ENCODE measurements at places on chromosomes 4 and X.

GRCh38 chrX:133575501-133576136 is 160.3 kb upstream of the GPC4 start:
- no peak for DNase-seq

DNA sequence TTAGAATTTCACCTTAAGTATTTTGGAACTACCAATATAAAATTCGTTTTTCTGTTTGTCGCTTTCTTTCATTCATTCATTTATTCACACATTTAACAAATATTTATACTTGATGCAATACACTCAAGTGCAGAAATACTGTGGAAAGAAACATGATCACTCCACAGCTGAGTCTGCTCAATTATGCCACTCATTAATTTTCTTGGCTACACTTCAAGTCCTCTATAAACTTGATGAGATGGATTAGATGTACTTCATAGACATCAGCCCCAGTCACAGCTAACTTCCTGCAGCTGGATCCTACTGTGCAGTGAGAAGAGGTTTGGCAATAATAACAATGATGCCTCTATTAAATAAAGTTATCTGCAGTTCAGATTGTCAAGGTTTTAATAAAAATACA is 208.1 kb downstream of the PDGFC start:
- DNase-seq: no peak

DNA sequence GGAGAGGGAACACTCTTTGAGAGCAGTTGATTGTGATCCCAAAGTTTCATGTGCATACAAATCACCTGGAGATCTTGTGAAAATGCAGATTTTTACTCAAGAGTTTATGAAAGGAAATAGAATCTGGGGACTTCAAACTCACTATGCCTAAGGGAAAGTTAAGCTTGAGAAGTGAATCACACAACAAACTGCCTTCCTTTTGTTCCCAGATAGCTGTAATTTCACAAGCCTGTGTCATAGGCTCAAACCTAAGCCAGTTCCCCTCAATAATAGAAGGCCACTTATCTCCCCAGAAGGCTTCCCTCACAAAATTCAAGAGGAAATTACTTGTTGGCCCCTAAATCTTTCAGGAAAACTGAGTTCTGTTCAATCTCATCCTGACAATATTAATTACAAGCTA is 132.8 kb upstream of the MAGEB16 start:
- no peak for DNase-seq

DNA sequence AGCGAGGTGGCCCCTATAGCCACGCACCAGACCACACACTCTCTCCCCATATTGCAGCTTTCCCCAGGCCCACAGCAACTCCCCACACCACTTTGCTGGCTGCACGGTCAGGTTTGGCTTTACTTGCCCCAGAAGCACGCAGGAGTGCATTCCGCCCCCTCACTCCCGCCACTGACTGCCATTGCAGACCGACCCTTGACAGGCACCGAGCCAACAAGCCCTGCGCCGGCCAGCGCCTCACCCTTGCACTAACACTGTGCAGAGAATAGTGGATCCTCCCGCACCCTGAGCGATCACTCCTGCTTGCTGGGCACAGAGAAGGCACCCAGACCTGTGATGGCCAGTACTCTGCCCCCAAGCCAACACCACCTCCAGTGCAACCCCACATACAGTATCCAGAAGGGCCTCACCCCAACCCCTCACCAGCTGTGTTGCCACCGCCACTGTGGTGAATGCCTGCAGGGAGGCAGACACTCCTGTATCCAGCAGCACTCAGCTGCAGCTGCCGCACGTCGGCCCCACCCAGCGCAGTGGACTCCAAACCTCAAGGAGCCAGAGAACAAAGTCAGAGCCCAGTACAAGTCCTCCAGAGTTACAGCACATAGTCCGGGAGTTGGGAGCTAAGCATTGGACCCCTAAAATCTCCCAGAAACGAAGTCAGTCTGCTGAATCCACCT is 28.6 kb upstream of the DIAPH2 start:
- DNase-seq: no peak

- peak; percentile 39 for DNase-seq
Observed at GRCh38 chr4:56505269-56506130, at the start of gene ARL9. ARL9 (plus strand) TSS chr4:56505791; CDS start chr4:56505863, 72 bp downstream.

DNA sequence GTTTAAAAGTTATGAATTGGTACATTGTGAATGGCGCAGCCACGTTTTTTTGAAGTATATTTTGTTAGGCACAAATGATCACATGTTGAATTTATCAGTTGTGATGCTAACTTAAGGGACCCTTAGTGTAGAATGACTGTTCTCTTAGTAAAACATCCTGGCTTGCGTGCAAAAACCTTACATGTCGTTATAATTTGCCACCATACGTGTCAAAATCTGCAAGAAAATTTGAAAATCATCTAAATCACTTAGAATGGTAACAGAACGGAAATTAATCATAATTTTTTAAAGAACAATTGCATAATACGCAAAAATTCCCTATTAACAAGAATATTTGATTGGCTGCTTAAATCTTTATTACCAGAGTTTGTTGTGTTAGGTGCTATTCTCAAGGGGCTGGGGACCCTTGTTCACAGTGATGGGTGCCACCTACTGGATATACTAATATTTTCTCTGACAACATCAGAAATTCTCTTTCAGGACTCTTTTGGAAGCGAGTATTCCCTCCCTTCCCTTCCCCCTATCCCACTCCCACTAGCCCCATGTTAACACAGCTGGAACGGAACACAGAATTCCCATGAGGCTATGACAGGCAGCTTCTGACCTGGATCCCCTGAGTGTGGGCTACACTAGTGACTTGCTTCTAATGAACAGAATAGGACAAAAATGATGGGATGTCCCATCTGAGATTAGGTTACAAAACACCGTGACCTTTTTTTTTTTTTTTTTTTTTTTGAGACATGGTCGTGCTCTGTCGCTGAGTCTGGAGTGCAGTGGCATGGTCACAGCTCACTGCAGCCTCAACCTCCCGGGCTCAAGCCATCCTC is 71.8 kb downstream of the SUPT20HL2 start:
- DNase-seq: no peak

DNA sequence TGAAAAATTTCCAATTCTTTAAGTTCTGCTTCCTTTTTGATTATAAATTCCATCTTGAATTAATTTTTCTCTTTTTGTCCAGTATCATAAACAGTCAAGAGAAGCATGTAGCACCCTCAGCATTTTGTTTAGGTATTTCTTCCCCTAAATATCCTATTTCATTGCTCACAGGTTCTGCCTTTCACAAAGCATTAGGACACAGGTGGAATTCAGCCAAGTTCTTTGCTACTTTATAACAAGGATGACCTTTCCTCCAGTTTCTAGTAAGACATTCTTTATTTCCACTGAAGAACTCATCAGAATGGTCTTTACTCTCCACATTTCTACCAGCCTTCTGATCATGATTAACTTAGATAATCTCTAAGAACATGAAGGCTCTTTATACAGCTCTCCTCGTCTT is 7.4 kb downstream of the SLC9B1 start:
- no peak for DNase-seq

Measured in activated T-helper 1 cell treated with anti-CD3 and anti-CD28 coated beads, Interleukin-2, amount 50 U/mL, for 16 hours (primary cell).